ENCODE measurements at places on chromosomes 3 and 15.

- no peak for DNase-seq
Observed at GRCh38 chr15:55031727-55032126, 165.0 kb downstream of the RSL24D1 start.

DNA sequence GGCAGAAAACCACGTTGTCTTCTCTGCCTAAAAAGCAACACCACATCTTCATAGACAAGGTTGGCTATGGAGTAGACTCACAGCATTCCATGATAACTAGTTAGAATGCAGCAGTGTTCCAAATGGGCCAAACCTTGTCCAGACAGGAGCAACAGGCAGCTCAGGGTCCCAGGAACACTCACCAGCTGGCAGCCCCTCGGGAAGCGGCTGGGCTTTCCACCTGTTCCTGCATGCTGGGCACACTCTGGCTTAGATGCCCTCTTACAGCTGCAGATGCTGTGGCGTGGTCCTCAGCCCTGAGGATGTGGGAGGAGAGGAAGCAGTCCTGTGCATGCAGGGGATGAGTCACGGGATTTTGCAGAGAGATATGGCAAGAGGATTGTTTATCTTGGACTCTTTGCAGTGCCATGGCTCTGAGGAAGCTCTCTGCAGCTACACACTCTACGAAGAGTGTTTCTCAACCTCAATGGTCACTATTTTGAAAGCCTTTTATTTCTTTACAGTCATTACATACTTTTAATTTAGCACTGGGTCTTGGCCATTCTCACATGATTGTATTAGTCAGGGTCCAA is 11.3 kb downstream of the NRROS start:
- DNase-seq = no peak

GRCh38 chr3:15636028-15636709 is 34.6 kb downstream of the BTD start:
- peak; percentile 38 for DNase-seq

DNA sequence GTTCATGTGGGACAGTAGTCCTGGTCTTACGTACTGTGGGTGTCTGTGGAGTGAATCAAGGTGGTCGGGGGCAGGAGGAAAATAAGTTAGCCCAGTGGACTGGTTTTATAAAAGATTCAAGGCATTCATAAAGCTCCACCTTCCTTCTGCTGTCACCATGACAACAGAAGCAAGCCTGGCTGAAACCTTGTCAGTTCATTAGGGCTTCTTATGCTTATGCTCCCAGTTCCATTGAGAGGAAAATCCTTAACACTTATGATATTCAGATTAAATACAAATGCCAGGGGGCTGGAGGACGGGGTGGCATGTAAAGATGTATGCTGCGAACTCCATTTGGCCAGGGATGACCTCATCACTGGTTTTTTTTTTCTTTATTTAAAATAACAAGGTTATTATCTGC is 283.1 kb upstream of the ATP10A start:
- no peak for DNase-seq

All from stimulated activated CD4-positive, alpha-beta T cell treated with anti-CD3 and anti-CD28 coated beads, Interleukin-2, amount 100 ng/mL, for 24 hours (primary cell).